ENCODE measurements at places on chromosomes 13 and 19. TPM values are rescaled to one million over a fixed set of nuclear protein-coding genes. Genes with fewer than 3 reads are reported as not detected.

Gene ATP4B
- total RNA-seq: not detected

Gene EDNRB
- 9.7 TPM for total RNA-seq

Gene NCLN
- total RNA-seq: 85.1 TPM

Gene ZNF57
- 4.6 TPM for total RNA-seq

Gene ZSWIM4
- total RNA-seq: 11.7 TPM

Gene TBXA2R
- 1.4 TPM for total RNA-seq

Gene SAMD1
- total RNA-seq: 30.0 TPM

Gene PLA2G4C
- 3.2 TPM for total RNA-seq

Gene SCEL
- total RNA-seq: not detected

Gene CKM
- total RNA-seq: 0.12 TPM

Gene MICU2
- 70.3 TPM for total RNA-seq

Gene GJA3
- total RNA-seq: 0.44 TPM

Gene PRSS57
- total RNA-seq: not detected

Gene CACNG8
- total RNA-seq: under 0.01 TPM

Gene DOHH
- total RNA-seq: 15.1 TPM

Gene TMEM59L
- total RNA-seq: 0.11 TPM

Gene ZNF625
- 11.2 TPM for total RNA-seq

Gene IGFL2
- not detected for total RNA-seq

Gene TIMM29
- total RNA-seq: 42.7 TPM

Gene SEMA6B
- 0.11 TPM for total RNA-seq

Gene FCAR
- not detected for total RNA-seq

Gene LPAR2
- 0.87 TPM for total RNA-seq

Gene WDR87
- total RNA-seq: not detected

Gene PSG11
- not detected for total RNA-seq

Gene KLK13
- total RNA-seq: not detected

Gene PCP2
- not detected for total RNA-seq

Gene PSG3
- not detected for total RNA-seq

Gene MATK
- total RNA-seq: not detected

Gene TNNT1
- total RNA-seq: 4.1 TPM

Gene METTL21C
- not detected for total RNA-seq

Gene MYBPC2
- not detected for total RNA-seq

Gene IL11
- 6.9 TPM for total RNA-seq

Gene AKAP8L
- total RNA-seq: 76.0 TPM

Gene ZNF534
- total RNA-seq: not detected

Gene MEIOSIN
- total RNA-seq: not detected
